ENCODE measurements at places on chromosomes 7 and 10. TPM values are rescaled to one million over a fixed set of nuclear protein-coding genes. Genes with fewer than 3 reads are reported as not detected.
A peak's percentile ranks its signal among the peaks of the same experiment; 100 is the strongest.

The RADIL gene
- total RNA-seq, result not detected

The RBM20 gene
- 0.02 TPM for total RNA-seq

The INHBA gene
- 2.1 TPM for total RNA-seq

The TMEM196 gene
- total RNA-seq, result not detected

The OPALIN gene
- not detected for total RNA-seq

The ADAM8 gene
- 1.3 TPM for total RNA-seq

The GSTO2 gene
- 0.20 TPM for total RNA-seq

The SLC26A5 gene
- total RNA-seq, result not detected

The KIAA1549 gene
- 2.6 TPM for total RNA-seq

DNA sequence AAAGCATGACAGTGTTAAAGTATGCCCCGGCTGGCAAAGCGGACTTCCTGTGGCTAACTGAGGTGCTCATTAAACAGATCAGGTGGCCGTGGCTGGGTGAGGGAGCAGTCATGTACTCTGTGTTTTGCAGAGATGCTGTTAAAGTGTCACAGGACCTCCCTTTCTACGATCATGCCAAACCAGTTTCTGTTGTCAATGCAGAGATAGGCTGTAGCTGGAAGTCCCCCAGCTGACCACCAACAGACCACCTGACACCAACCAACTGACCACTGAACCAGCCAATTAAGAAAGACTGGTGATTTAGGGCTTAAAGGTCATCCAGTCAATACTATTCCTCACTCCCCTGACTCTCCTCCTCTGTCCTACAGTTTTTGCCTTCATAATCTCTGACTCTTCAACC is 431.1 kb upstream of the LRGUK start:
- DNase-seq, result peak; percentile 17

DNA sequence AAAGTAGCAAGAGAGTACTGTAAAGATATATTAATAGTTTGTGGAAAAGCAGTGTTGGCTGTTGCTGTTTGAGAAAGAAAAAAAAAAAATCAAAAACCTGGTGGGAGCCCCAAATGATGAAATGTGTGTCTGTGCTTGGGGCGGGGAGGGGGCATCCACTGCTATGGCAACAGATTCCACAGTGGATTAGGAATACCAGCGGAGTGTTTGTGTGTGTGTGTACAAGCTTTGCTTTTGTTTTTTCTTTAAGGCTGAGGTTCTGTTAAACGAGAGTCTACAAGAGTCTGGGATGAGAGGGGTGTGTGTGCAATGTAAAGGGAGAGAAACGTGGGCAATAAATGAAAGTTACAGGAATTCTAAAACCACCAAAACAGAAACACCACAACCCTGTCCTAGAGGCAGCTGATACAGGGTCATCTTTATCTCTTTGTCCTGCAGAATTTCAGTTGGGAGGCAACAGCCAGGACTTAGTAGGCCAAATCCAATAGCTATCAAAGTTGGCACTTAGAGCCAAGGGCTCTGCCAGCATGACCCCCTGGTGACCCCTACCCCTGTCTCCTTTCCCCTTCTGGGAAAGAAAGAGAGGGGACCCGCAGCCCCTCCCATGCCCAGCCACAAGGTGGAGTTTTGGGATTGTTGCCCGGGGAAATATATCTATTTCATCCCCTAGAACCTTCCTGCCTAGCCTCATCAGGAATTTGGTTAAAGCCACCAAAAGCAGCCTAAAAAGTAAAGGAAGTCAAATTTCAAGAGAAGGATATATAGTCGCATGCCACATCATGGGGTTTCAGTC is 85.4 kb downstream of the OSBPL3 start:
- no peak for DNase-seq

DNA sequence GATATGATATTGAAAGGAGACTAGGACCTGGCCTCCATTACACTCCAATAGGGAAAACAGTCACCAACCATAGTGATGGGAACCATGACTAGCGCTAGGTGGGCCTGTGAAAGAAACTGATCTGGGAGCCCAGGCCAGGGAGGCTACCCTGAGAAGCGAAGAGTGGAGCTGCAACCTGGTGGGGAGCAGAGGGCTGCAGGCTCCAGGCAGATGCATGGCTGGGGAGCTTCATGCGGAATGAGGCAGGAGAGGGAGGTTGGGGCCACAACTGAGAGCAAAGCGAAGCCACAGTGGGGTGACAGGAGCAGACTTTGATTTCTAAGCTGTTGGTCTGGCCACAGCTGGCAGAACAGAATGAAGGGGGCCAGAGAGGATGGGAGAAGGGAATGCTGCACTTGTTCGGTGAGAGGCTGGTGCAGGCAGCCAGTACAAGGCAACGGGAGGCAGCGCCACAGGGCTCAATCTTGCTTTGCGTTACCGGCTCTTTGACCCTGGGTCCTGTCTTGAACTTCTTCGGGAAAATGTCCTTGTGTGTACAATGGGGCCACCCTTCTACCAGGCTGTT is 88.4 kb downstream of the TACC2 start:
- no peak for DNase-seq

GRCh38 chr7:18995270-18995671 is 122.2 kb downstream of the TWIST1 start:
- no peak for DNase-seq

- peak; percentile 70 for DNase-seq
These were observed 138.9 kb upstream of the LYZL1 start for GRCh38 chr10:29150010-29150409.

DNA sequence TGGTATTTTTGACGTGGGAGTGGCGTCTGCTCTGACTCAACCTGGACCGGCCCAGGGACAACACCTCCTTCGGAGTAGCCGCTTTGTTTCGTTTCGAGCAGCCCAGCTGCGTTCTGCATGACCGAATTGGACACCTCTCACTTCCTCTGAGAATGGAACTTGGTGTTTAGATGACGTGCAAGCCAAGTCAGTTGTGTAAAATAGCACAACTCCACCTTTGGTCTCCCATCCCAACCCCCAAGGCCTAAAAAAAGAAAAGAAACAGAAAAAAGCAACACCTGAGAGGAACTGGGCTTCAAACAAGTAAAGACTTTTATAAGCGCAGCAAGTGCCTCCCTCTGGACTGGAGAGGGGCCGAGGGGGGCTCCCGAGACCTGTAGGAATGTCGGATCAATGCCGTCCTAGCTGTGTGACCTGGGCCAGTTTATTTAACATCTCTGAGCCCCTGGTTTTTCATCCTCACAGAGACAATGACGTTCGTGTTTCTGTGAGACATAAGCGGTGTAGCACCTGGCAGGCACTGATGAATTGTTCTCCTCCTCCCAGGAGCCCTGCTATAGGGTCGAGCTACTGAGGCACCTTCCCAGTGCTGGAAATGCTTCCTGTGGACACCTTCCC is 52.0 kb upstream of the SMNDC1 start:
- DNase-seq, result peak; percentile 81

GRCh38 chr10:93086289-93086688 is 12.6 kb downstream of the CYP26A1 start:
- no peak for DNase-seq

- no peak for DNase-seq
These were observed 643 bp downstream of the KAT6B start for GRCh38 chr10:74827045-74827441.

GRCh38 chr10:16381083-16381482 is 55.7 kb upstream of the PTER start:
- peak; percentile 42 for DNase-seq

GRCh38 chr7:122255454-122255853 is 49.1 kb downstream of the FEZF1 start:
- DNase-seq, result no peak

DNA sequence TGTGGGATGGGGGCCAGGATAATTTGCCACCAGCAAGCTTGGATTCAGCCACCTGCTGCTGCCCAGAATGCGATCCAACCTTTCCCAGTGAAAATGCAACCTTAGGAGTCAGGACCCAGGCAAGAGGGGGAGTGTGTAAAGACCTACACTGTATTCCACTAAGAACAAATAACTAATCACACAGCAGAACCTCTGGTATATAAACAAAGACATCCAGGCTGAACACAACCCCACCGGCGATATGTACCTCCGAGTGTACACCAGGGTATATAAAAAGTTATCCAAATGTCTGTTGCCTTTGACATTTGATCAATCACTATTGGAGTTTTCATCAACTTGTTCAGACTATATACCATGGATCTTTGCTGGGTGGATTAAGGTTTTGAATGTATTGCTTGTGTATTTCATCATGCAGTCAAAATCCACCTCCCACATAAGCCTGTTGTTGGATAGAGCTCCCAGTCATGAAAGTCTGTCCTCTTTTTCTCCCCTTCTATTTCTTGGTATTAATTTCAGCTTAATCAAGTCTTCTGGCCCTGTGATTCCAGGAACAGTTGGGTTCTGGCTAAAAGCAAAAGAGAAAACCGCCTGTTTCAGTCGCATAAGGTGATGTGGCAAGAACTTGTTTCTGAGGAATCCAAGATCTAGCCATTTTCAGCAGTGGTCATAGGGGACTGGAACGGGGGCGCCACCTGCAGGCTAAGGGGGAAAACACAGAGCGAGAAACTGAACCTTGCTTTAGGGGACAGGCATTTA is 290.7 kb downstream of the CCDC3 start:
- peak; percentile 60 for DNase-seq

- no peak for DNase-seq
These were observed 62.7 kb upstream of the IGFBP3 start for GRCh38 chr7:45983720-45984255.

GRCh38 chr10:90674928-90675327 is 182.9 kb downstream of the HTR7 start:
- DNase-seq, result peak; percentile 93

DNA sequence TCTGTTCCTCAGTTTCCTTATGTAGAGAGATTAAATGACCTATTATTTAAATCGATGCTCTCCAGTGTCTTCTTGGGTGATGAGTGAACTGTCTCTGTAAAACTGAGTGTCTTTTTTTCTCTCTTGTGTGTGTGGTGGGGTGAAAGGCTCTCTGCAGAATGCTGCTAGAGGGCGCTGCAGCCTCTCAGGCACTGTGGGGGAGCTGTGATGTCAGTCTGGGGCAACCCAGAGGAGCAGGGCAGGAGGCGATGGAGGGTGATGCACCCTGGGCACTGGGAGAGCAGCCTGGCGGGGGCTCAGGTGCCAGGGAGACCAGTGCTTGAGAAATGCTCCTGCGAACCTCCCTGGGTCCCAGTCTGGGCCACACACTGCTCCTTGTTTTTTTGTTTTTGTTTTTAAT is 110.1 kb upstream of the POM121L12 start:
- no peak for DNase-seq

DNA sequence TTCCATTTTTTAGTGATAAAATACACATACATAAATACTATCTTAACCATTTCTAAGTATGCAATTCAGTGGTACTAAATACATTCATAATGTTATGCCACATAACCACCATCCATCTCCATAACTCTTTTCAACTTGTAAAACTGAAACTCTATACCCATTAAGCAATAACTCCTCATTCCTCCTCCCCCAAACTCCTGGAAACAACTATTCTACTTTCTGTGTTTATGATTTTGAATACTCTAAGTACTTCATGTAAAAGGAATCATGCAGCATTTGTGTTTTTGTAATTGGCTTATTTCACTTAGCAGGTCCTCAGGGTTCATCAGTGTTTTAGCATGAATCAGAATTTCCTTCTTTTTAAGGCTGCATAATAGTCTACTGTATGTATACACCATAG is 131.8 kb downstream of the TES start:
- no peak for DNase-seq

DNA sequence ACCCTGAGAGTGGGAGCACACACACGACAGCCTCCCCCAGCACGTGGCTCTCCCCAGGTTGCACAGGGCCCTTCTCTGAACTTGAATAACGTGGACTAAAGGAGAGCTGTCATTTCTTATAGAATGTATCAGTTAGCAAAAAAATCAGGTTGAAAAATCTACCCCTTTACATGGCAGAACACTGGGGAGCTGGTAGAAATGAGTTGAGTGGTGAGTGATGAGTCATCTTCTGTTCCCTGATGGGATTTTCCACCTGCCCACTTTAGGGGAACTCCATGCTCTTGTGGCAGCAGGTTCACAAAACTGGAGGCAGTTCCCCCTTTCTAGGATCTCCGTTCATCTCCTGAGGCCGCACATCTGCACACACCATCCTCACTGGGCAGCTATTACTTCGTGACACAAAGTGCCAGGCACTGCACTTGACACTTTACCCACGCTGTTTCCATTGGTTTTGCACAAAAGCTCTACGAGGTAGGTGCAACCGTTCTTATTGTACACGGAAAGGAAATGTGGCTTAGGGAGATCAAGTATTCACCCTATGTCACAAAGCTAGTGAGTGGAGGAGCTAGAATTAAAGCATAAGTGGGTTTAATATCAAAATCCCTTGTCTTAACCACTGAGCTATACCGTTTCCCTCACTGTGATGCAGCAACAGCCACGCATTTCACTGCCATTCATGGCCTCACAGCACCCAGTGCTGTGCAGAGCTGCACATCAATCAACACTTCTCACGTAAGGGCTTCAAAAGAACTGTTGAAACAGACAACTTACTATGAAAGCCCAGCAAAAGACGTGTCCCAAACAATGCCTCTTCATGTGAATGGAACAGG is 80.2 kb downstream of the RNF216 start:
- peak; percentile 66 for DNase-seq

DNA sequence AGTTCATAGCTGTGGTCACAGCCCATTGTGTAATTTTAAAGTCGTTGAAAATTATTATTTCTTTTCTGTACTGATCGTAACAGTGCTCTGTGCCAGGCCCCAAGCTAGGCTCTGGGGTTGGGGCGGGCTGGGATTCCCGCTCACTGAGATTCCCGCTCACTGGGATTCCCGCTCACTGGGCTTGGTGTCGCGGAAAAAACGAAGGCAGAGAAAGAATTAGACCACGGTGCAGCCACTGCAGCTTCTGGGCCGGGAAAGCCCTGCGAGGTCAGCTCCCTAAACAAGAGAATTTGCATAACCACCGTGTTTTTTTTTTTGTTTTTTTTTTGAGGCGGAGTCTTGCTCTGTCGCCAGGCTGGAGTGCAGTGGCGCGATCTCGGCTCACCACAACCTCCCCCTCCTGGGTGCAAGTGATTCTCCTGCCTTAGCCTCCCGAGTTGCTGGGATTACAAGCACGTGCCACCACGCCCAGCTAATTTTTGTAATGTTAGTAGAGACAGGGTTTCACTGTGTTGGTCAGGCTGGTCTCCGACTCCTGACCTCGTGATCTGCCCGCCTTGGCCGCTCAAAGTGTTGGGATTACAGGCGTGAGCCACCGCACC is 31.2 kb downstream of the FOXK1 start:
- DNase-seq, result peak; percentile 24

- peak; percentile 16 for DNase-seq
These were observed 77.6 kb downstream of the VTI1A start for GRCh38 chr10:112524641-112525040.

- peak; percentile 19 for DNase-seq
These were observed 854 bp downstream of the CTBP2 start for GRCh38 chr10:125159486-125159931.

GRCh38 chr7:45689011-45689796 is 115.0 kb downstream of the ADCY1 start:
- DNase-seq, result peak; percentile 88

GRCh38 chr7:43071604-43072003 is 40.8 kb upstream of the HECW1 start:
- DNase-seq, result peak; percentile 4

GRCh38 chr10:11010582-11010981 is 7.1 kb upstream of the CELF2 start:
- no peak for DNase-seq

- peak; percentile 69 for DNase-seq
These were observed at the start of gene ADRB1 for GRCh38 chr10:114043532-114044246. Gene ADRB1 (plus strand): TSS chr10:114043866. CDS start chr10:114044133, 267 bp downstream.

Measured in M059J (cell line).